ENCODE measurements at places on chromosomes 1 and 21. TPM values are rescaled to one million over a fixed set of nuclear protein-coding genes. Genes with fewer than 3 reads are reported as not detected.
A peak's percentile ranks its signal among the peaks of the same experiment; 100 is the strongest.

Gene TCEA3
- total RNA-seq: 30.8 TPM

Gene CD48
- 329 TPM for total RNA-seq

Gene CASQ2
- not detected for total RNA-seq

DNA sequence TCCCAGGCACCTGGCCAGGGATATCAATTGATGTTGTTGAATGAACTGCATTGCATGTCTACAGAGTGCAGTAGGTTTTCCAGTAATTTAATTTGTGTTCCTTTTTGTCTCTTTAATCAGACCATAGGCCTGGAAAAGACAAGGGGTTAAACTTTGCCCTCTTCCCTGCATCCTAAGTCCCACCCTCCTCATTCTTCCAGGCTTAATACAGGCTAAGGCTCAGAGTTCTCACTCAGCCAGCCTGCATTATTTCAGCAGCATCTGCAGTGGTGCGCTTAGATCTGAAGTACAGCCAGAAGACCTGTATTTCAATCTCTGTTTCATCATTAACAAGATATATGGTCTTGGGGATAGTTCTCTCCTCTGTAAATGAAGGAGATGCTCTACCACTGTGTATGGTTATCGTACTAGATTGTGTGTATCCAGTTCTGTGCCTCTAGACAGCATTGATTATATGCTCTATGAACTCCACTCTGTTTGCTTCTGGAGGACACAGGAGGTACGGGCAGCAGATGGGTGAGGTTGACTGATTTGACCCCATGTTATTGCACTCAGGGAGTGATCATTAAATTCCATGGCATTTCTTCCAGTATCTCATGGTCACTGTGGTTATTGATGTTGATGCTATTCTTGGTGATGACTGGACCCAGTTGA lies 286.1 kb downstream of the RPS6KC1 start:
- DNase-seq: no peak

Gene SNIP1
- total RNA-seq: 29.8 TPM

GRCh38 chr1:117655220-117655577 lies 49.4 kb downstream of the TENT5C start:
- no peak for DNase-seq

DNA sequence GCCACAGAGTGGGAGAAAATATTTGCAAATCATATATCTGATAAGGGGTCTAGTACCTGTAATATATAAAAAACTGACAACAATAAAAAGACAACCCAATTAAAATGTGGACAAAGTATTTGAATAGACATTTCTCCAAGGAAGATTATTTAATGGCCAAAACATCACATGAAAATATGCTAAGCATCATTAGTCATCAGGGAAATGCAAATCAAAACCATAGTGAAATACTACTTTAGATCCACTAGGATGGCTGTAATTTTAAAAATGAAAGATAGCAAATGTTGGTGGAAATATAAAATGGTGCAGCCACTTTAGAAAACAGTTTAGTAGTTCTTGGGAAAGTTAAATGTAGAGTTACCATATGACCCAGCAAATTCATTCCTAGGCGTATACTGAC lies 118.7 kb upstream of the KIF26B start:
- DNase-seq: no peak

GRCh38 chr1:101203820-101204540 lies 32.8 kb upstream of the S1PR1 start:
- no peak for DNase-seq

GRCh38 chr1:151425103-151425502 lies 25.7 kb downstream of the PSMB4 start:
- DNase-seq: no peak

Gene CLDN8
- not detected for total RNA-seq

DNA sequence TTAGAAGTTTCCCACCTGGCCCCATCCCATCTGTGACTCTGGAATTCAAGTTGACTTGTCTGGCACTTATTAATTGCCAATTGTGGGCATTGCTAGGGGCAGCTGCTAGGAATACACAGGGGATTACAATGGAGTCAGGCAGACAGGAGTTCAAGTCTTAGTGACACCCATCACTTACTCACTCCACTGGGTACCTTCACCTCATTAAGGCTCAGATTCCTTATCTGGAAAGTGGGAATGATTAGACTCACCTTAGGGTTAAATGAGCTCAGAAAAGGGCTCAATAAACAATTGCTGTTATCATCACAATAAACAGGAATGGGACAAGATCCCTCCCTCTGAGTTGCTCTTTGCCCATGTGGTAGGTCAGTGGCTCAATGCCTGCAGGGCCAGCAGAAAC lies 18.2 kb downstream of the GRIK3 start:
- no peak for DNase-seq

DNA sequence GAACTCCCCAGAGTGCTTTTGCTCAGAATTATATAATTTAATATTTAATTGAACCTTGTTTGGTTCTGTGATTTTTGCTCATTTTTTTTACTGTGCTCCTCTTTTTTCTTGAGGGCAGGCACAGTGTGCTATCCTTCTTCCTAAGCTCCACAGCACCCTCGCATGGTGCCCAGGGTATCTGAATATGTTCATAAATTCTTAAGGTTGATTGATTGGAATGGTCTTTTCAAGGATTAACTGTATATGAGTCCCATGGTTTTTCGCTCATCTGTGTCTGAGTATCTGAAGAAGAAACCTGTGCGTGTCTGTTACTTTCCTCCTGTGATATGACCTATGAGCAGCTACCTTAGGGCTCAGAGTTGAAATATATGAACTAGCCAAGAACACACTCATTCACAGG lies 393.7 kb downstream of the HLX start:
- no peak for DNase-seq

GRCh38 chr1:169098380-169098779 lies 8.1 kb upstream of the ATP1B1 start:
- DNase-seq: no peak

Gene CYP4A22
- not detected for total RNA-seq

Gene BRINP3
- total RNA-seq: not detected

Gene FLAD1
- 52.4 TPM for total RNA-seq

DNA sequence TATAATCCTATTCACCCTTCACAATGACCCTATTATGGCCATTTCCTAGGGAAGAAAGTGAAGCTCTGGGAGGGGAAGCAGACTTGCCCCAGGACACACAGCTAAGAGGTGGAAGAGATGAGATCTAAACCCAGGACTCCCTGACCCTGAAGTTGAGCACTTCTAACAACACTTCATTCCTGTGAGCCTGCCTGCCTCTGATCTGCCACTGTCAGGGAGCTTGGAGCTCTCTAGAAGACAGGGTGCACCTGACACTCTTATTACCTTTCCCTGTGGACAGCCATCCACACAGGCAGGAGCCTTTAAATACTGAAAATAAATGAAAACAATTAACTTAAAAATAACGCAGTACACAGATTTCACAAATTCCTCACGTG lies 599 bp downstream of the MKNK1 start:
- DNase-seq: no peak

DNA sequence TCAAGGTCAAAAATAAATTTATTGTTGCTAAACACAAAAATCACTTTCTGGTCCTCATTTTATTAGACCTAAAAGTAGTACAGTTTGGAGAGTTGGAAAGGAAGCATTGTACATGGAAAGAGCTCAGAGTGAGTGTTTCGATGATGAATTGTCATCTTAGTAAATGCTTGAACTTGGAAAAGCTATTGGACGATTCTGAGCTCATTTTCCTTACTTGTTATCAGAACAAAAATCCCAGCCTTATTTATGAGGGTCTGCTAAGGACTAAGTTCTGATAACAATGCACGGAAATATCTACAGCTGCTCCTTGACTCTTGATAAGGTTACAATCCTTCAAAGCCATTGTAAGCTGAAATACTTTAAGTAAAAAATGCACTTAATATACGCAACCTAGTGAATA lies 710.0 kb upstream of the PTBP2 start:
- no peak for DNase-seq

DNA sequence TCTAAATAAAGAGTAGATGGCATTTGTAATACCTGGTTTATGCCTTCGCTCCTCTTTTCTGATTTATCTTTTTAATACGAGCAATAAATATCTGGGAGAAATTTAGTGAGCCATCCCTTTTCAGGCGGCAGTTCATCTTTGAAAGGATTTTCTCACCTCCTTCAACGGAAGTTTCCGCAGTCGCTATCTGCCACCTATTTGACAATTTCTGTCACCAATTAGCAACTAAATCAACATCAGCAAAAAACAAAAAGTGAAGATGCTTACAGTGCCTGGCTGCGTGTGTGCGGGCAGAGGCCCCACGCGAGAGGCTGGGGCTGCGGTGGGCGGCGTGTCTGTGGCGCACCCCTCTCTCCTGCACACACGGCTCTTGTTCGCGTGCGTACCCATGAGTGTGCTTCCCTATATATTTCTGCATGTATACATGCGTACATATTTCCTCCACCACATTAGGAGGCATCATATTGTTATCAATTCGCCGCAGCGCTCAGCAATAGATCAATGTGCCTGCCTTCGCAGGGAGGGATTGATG lies 117.3 kb upstream of the BARHL2 start:
- DNase-seq: no peak

DNA sequence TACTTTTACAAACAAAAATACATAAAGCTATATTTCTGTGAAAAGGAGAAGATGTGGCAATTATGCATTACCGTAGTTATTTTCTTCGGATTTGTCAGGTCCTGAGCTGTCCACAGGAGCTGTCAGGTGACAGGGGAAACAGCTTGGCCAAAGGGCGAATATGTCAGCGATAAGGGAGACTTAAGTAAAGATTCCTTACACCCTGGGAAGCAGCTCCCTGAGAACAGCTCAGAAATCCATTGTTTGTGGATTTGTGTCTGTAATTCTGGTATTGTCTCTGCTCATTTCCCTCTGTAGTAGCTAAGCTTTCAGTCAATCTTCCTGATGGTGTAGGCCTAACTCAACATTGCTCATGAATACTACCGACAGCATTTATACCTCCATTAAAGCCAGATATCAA lies 7.1 kb upstream of the CD34 start:
- DNase-seq: no peak

Gene MRAP
- not detected for total RNA-seq

DNA sequence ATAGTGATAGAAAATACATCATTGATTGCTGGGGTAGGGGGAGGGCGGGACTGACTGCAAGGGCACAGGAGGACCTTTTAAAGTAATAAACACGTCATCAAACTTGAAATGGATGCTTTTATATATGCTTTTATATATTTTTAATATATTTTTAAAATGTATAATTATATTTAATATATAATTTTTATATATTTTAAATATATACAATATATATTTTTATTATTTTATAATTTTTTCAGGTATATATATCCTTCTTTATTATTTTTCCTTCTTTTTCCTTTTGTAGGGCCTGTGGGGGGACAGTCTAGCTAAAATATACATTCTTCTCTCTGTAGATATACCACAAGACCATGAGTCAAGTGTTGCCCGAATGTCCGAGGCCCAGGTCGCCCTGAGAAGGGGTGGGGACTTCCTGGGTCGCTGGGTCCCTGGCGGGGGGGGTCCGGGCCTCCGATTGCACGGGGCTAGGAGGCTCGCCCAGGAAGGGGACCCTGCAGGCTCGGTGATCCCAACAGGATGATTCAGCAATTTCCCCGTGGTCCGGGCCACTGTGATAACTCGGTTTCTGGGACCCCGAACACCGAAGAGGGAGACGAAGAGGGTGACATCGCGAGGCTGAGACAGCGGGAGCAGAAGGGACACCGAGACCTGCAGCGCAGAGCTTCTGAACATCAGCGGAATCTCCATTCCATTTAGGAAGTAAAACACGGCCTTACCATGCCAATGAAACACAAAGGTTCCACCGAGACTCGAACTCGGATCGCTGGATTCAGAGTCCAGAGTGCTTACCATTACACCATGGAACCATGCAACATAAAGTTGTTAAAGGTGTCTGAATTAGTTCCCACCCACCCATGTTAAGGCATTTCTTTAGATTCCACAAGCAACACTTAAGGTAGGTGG lies 112.5 kb upstream of the NBPF11 start:
- DNase-seq: peak; percentile 62

Gene CIART
- total RNA-seq: 0.94 TPM

GRCh38 chr1:18294437-18295176 lies 186.1 kb upstream of the KLHDC7A start:
- DNase-seq: no peak

DNA sequence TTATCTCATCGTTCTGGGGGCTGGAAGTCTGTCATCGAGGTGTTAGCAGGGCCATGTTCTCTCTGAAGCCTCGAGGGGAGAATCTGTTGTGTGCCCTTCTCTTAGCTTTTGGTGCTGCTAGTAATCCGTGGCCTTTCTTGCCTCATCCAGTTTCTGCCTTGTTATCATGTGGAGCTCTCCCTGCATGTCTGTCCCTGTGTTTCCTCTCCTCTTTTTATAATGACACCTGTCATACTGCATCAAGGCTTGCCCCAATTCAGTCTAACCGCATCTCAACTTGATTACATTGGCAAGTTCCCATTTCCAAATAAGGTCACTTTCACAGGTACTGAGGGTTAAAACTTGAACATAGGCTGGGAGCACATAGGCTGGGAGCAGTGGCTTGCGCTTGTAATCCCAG lies 82.6 kb upstream of the CNIH3 start:
- DNase-seq: no peak

GRCh38 chr1:203524152-203524551 lies 30.2 kb downstream of the OPTC start:
- DNase-seq: no peak

Gene SELENON
- 26.2 TPM for total RNA-seq

GRCh38 chr1:2180297-2181245 lies 14.0 kb downstream of the FAAP20 start:
- DNase-seq: no peak

- DNase-seq: no peak
These were observed 90.5 kb upstream of the TLR5 start for GRCh38 chr1:223233410-223234169.

DNA sequence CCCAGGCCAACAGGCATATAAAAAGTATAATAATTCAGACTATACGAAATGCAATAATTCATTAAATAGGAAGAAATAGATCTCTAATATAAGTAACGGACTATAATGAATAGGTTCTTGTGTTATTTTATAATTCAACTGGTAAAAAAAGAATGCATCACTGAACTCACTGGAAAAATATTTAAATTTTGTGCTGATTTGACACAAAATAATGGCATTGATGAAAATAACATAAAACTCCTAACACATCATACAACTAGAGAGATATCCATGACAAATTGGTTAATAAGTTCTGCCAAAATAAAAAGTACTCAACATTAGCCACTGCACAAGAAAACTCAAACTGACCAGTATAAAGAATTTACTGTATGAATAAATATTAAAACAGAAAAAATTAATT lies 57.1 kb upstream of the RAB4A start:
- DNase-seq: no peak
